ENCODE measurements at places on chromosomes 4 and X. TPM values are rescaled to one million over a fixed set of nuclear protein-coding genes. Genes with fewer than 3 reads are reported as not detected.

DNA sequence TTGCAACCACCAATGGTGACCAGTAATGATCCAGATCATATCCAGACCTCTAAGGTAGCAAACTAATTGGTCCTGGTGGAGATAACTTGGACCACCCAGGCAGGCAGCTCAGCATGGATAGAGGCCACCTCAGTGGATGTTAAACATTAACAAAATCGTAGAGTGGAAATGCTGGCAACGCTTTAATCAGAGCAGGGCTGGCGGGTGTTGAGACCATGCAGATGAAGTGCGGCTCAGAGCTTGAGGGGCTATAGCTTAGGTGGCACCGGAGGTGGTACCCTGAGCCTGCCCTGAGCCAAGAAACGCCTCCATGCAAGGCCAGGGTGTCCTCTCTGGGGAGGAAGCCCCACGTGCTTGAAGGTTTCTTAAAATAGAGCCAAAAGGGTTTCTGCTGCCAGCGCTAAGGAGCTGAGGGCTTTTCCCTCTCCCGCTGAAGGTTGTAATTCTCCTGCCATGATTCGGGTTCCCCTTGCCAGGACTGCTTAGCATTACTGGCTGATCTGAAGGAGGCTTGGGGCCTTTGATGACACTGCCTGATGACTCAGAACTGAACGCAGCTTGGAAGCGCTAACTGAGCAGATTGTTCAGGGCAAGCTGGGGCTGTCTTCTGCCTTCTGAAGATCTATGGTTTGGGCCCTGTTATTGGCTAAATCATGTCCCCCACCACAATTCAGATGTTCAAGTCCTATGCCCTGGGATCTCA is 177.8 kb upstream of the ATP6AP2 start:
- no peak for DNase-seq

- DNase-seq = no peak
Observed at GRCh38 chr4:143559757-143560147, 46.2 kb downstream of the SMARCA5 start.

DNA sequence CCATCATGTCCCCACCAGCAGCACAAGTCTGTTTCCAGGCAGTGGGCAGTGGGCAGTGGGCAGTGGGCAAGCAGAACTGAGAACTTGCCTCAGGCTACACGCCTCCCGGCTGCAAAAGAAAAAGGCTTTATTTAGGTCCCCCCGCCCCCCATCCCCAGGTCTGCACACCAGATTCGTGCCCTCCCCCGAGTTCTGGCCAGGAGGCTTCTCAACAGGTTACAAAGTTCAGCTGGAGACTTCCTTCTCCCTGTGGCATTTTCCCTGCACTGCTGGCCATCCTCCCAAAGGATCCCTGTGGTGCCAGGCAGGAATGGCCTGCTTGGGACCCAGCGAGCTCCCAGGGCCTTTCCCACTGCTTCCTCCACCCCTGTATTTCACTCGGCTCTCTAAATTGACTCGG is 97.0 kb upstream of the TRIM2 start:
- no peak for DNase-seq

- DNase-seq = no peak
Observed at GRCh38 chr4:3477750-3478430, 14.8 kb downstream of the DOK7 start.

Gene AKAP4
- not detected for total RNA-seq
